ENCODE measurements at places on chromosomes 12 and 14.

- DNase-seq = no peak
Measured at GRCh38 chr14:99125113-99125512, 146.9 kb downstream of the BCL11B start.

GRCh38 chr14:33642080-33642479 is 308.8 kb downstream of the EGLN3 start:
- no peak for DNase-seq

- DNase-seq = no peak
Measured at GRCh38 chr12:89286501-89286900, 65.8 kb downstream of the DUSP6 start.

GRCh38 chr14:35999294-35999693 is 173.2 kb downstream of the BRMS1L start:
- DNase-seq = no peak

- DNase-seq = no peak
Measured at GRCh38 chr14:91934554-91935285, 12.8 kb downstream of the FBLN5 start.

DNA sequence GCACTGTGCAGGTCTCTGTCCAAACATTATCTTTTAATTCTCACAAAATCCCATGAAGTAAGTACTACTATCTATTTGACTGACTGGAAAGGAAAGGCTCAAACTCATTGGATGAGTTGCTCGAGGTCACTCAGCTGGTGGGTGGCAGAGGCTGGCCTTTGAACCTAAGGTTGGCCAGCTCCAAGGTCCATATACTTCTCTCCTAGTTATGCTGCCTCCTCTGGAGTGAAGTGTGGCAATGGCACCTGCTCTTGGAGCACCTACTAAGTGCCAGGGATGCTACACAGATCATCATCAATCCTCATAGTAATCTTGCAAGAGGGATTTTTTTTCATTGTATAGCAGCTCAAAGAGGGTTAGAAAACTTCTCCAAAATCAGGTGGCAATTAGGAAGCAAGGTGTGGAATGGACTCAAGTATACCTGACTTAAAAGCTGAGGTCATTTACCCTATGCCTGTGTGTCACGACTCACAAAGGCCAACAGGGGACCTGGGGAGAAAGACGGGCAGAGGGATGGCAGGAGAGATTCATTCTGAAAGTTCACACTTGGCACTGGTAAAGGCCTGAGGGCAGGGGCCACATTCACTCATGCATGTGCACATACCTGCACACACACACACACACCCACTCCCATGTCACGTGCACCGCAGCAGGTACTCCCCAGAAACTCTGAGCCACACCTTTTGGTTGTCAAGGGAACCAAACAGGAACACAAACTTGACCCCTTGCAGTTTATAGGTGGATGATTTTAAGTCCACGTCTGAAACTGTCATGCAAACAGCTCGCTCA is 146.4 kb downstream of the FOXN3 start:
- no peak for DNase-seq
